Karpas-422 (cell line): ENCODE measurements at places on chromosomes 5 and 9. TPM values are rescaled to one million over a fixed set of nuclear protein-coding genes. Genes with fewer than 3 reads are reported as not detected.

Gene PCDHGA2
- total RNA-seq, result 0.04 TPM in 1 of 2 replicates, not detected in the other

Gene SLC36A2
- total RNA-seq, result not detected in 2 replicates

Gene PCDHA7
- not detected in 2 replicates for total RNA-seq

Gene IL5
- not detected in 2 replicates for total RNA-seq

Gene SAXO1
- total RNA-seq, result not detected in 2 replicates

Gene FOXI1
- total RNA-seq, result 0.07 TPM in 1 of 2 replicates, not detected in the other

Gene RAD23B
- total RNA-seq, result 50.2 and 60.2 TPM in 2 replicates

Gene CARD19
- total RNA-seq, result 5.5 and 11.4 TPM in 2 replicates

Gene FAM169A
- total RNA-seq, result not detected in 2 replicates

Gene SEC61B
- 81.1 and 110 TPM in 2 replicates for total RNA-seq

Gene PIP5K1B
- total RNA-seq, result not detected in 2 replicates

Gene PCDHGB5
- 17.0 and 26.4 TPM in 2 replicates for total RNA-seq

Gene NUTM2F
- not detected in 2 replicates for total RNA-seq

Gene IFNB1
- total RNA-seq, result 0.51 TPM in 1 of 2 replicates, not detected in the other

Gene ARHGEF37
- 17.0 and 30.0 TPM in 2 replicates for total RNA-seq

Gene WNT8A
- not detected in 2 replicates for total RNA-seq

Gene PCSK1
- not detected in 2 replicates for total RNA-seq

Gene CCL19
- not detected in 2 replicates for total RNA-seq

Gene DAB2IP
- 0.18 and 1.3 TPM in 2 replicates for total RNA-seq

Gene PPP2R2B
- not detected in 2 replicates for total RNA-seq

Gene FBP1
- total RNA-seq, result not detected in 2 replicates

Gene LECT2
- not detected in 2 replicates for total RNA-seq

Gene FSTL4
- total RNA-seq, result not detected in 2 replicates

Gene SEMA4D
- total RNA-seq, result 2.3 and 5.3 TPM in 2 replicates

Gene SLC27A6
- not detected in 2 replicates for total RNA-seq

Gene NMUR2
- not detected in 2 replicates for total RNA-seq

Gene PLAC8L1
- 2.0 TPM in 1 of 2 replicates, not detected in the other for total RNA-seq

Gene PCDH12
- not detected in 2 replicates for total RNA-seq

Gene ORM1
- total RNA-seq, result not detected in 2 replicates

Gene TLE4
- total RNA-seq, result 65.3 TPM in 2 replicates

Gene PFN3
- total RNA-seq, result not detected in 2 replicates

Gene ALDH1B1
- 10.3 and 16.3 TPM in 2 replicates for total RNA-seq

Gene TPRN
- 5.7 and 15.2 TPM in 2 replicates for total RNA-seq

Gene PCDHAC2
- total RNA-seq, result not detected in 2 replicates

Gene CTXN3
- total RNA-seq, result not detected in 2 replicates

Gene CLK4
- 27.7 and 29.0 TPM in 2 replicates for total RNA-seq

Gene PLPPR1
- total RNA-seq, result not detected in 2 replicates

Gene SLC25A2
- total RNA-seq, result 0.65 and 0.82 TPM in 2 replicates

Gene C9orf153
- 2.9 TPM in 1 of 2 replicates, not detected in the other for total RNA-seq

Gene LCN9
- total RNA-seq, result not detected in 2 replicates

Gene ARRDC3
- 17.8 and 20.1 TPM in 2 replicates for total RNA-seq

Gene MYOT
- not detected in 2 replicates for total RNA-seq

Gene HTR1A
- total RNA-seq, result not detected in 2 replicates

Gene ARL15
- 1.3 and 10.7 TPM in 2 replicates for total RNA-seq

Gene LSM11
- total RNA-seq, result 5.7 and 6.5 TPM in 2 replicates

Gene CREBRF
- 24.5 and 31.9 TPM in 2 replicates for total RNA-seq

Gene CNTFR
- total RNA-seq, result not detected in 2 replicates
